ENCODE measurements at places on chromosomes 12 and 14. TPM values are rescaled to one million over a fixed set of nuclear protein-coding genes. Genes with fewer than 3 reads are reported as not detected.

DNA sequence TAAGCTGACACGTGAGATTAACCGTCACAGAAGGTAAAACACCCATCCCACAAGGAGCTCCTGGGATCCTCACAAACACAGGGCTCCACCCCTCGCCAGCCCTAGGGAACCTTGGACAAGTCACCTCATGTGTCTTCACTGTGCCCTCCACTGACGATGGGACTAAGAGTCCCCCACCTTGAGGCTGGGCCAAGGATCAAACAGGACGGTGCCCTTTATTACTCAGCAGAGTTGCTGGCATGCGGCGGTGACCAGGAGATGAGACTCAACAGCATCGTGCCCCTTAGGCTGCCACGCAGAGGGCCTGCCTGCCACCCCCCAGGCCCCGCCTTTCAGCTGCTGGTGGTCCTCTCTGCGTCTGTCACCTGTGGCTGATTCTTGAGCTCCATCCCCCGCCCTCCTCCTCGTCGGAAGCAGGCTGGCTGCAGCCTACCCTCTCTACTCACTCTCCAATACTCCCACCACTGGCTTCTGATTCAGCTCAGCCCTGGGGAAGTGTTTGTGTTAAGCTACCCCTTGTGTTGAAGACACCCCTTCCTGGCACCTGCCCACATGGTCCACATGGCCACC lies 105.2 kb downstream of the DICER1 start:
- no peaks in the 10 kb centered on the region for H3K4me1 ChIP-seq
- no peak overlapping the region for H3K27ac ChIP-seq
- DNase-seq, result no peak
- no peaks in the 10 kb centered on the region for H3K36me3 ChIP-seq

TTC7B gene
- total RNA-seq, result 17.2 TPM

TPI1 gene
- total RNA-seq, result 189 TPM

- H3K36me3 ChIP-seq, result peaks cover 22% of the 10 kb centered on the region
- no peaks in the 10 kb centered on the region for H3K27me3 ChIP-seq
- no peak for DNase-seq
- no peak overlapping the region for H3K27ac ChIP-seq
- H3K4me3 ChIP-seq, result no peak overlapping the region
Measured at GRCh38 chr12:123657211-123657610, 13.7 kb upstream of the TCTN2 start.

ACRBP gene
- 4.7 TPM for total RNA-seq

NKX2-1 gene
- not detected for total RNA-seq

DNA sequence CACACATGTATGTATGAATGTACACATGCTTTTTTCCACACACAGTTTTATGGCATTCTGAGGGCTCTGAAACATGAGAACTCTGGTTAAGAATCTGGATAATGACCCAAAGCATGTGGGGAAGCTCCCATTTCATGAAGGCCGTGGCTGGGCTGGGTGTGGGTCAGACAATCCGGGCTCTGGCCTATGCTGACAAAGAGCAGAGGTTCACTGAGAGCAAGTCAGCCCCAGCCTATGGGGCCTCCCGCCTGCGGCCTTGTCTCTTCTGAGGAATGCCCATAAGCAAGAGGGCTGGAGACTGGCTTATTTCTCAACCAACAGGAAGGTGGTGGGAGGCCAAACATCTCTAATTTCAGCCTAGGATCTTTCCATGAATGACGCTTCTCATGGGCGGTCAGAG lies 8.5 kb downstream of the MYH6 start:
- H3K27ac ChIP-seq, result no peak overlapping the region
- no peaks in the 10 kb centered on the region for H3K4me1 ChIP-seq
- H3K4me3 ChIP-seq, result no peak overlapping the region
- H3K27me3 ChIP-seq, result no peaks in the 10 kb centered on the region
- no peaks in the 10 kb centered on the region for H3K36me3 ChIP-seq
- DNase-seq, result no peak

Measured in natural killer cell (primary cell).